Activated T-helper 17 cell treated with anti-CD3 and anti-CD28 coated beads, Interleukin-2, amount 50 U/mL, for 72 hours (primary cell): ENCODE measurements at places on chromosomes 2 and 18.

DNA sequence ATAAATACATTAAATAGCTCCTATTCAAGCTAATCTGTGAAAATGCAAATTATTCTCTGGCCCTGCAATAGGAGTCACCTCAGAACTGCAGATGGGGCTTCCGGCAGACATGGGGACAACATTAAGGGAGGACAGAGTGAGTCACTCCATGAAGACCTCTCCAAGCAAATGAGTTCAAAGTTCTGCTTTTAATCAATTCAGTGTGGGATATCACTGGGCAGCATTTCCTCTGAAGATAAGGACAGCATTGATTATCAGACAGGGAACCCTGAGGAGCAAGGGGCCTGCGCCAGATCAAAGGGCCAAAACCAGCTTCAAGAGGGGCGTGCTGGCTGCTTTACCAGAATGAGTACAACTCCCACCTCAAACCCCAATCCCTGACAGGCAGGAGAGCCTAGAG, 356.9 kb upstream of the KLHL29 start:
- H3K4me1 ChIP-seq, result no peaks in the 10 kb centered on the region
- no peak overlapping the region for H3K4me3 ChIP-seq
- no peaks in the 10 kb centered on the region for H3K36me3 ChIP-seq
- no peak for ATAC-seq
- H3K27me3 ChIP-seq, result peaks cover 13% of the 10 kb centered on the region

- H3K27me3 ChIP-seq, result no peaks in the 10 kb centered on the region
- H3K4me1 ChIP-seq, result peaks cover 70% of the 10 kb centered on the region
- H3K36me3 ChIP-seq, result peaks cover 85% of the 10 kb centered on the region
- no peak for ATAC-seq
Observed at GRCh38 chr2:12732651-12733050, 15.9 kb downstream of the TRIB2 start.

DNA sequence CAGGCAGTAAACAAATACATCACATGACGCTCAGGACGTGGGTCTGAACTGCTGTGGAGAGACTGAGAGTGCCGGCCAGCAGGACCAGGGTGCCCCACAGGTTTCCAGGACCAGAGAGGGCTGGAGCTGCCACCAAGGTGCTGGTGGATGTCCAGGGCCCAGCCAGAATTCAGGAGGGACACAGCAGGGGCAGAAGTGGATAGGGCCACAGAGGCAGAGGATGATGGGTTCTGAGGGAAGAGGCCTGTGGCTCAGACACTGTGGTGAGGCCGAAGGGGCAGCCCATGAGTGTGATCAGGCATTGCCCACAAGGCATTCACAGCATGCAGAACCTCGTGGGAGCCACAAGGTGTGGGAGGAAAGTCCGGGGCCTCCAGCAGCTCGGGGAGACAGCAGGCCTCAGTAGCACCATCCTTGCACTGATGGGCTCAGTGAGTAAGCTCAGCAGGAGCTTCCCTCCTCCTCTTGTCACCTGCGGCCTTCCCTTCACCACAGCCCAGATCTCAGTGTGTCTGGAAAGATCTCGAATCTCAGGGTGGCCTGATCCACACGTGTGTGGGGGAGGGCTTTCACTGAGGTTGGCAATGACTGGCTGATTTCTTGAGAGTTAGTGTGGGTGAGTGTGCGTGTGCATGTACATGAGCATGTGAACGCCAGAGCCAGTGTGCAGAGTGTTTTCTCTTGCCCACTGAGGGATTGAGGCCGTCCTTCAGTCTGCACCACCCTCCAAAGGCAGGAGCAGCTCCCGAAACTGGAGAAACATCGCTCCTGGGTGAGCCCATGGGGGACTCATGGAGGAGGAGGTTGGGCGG, 181.8 kb upstream of the RAB6C start:
- ATAC-seq, result no peak
- peaks cover 12% of the 10 kb centered on the region for H3K27me3 ChIP-seq
- no peaks in the 10 kb centered on the region for H3K4me1 ChIP-seq
- H3K4me3 ChIP-seq, result no peak overlapping the region

GRCh38 chr2:180124273-180125139, 117.4 kb upstream of the CWC22 start:
- peaks cover 2% of the 10 kb centered on the region for H3K27me3 ChIP-seq
- ATAC-seq, result no peak
- no peak overlapping the region for H3K27ac ChIP-seq
- H3K4me1 ChIP-seq, result no peaks in the 10 kb centered on the region

GRCh38 chr2:218659988-218660358, 490 bp downstream of the BCS1L start:
- H3K27me3 ChIP-seq, result no peaks in the 10 kb centered on the region
- peaks cover 81% of the 10 kb centered on the region for H3K36me3 ChIP-seq
- H3K4me3 ChIP-seq, result peak overlapping the region; percentile 93

- H3K27me3 ChIP-seq, result peaks cover 4% of the 10 kb centered on the region
- no peak overlapping the region for H3K27ac ChIP-seq
- H3K4me1 ChIP-seq, result no peaks in the 10 kb centered on the region
- no peak for ATAC-seq
- H3K4me3 ChIP-seq, result no peak overlapping the region
- H3K36me3 ChIP-seq, result no peaks in the 10 kb centered on the region
Observed at GRCh38 chr2:67828066-67828465, 234.7 kb downstream of the C1D start.

- no peak for ATAC-seq
- peak overlapping the region; percentile 3 for H3K27ac ChIP-seq
- peak overlapping the region; percentile 48 for H3K4me3 ChIP-seq
- H3K27me3 ChIP-seq, result no peaks in the 10 kb centered on the region
- H3K36me3 ChIP-seq, result peaks cover 98% of the 10 kb centered on the region
Observed at GRCh38 chr2:97720746-97721145, 7.4 kb downstream of the ZAP70 start.

DNA sequence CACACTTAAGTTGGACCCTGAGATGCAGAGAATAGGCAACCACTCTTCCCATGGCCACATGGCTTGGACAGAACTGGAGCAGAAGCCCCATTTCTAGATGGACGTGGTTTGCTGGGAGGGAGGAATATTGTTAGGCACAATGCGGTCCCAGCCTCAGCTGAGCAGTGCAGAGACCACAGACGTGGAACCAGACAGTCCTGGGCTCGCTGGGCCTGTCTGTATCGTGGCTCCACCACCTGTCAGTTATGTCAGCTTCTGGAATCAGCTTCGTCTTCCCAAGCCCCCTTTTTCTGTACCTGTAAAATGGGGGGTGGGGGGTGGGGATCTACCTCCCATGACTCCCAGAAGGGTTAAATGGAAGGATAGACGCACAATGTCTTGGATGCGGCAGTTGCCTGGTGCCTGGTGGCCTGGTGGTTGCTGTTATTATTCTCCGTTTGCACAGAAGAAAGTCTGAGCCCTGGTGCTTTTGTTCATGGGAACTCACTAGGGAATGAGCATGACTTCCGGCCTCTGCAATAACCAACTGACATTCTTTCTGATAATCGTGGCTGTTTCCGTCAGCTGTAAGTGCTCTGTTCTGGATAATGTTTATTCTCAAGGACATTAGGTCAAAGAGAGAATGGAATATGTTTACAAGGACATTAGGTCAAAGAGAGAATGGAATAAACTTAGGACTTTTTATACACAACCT, 31.4 kb downstream of the COLEC11 start:
- no peak overlapping the region for H3K4me3 ChIP-seq
- no peaks in the 10 kb centered on the region for H3K4me1 ChIP-seq
- H3K27me3 ChIP-seq, result peaks cover 12% of the 10 kb centered on the region
- no peaks in the 10 kb centered on the region for H3K36me3 ChIP-seq
- ATAC-seq, result no peak
- no peak overlapping the region for H3K27ac ChIP-seq

GRCh38 chr2:222794585-222795449, 66.0 kb upstream of the ACSL3 start:
- ATAC-seq, result no peak
- H3K4me3 ChIP-seq, result no peak overlapping the region
- H3K27ac ChIP-seq, result no peak overlapping the region

DNA sequence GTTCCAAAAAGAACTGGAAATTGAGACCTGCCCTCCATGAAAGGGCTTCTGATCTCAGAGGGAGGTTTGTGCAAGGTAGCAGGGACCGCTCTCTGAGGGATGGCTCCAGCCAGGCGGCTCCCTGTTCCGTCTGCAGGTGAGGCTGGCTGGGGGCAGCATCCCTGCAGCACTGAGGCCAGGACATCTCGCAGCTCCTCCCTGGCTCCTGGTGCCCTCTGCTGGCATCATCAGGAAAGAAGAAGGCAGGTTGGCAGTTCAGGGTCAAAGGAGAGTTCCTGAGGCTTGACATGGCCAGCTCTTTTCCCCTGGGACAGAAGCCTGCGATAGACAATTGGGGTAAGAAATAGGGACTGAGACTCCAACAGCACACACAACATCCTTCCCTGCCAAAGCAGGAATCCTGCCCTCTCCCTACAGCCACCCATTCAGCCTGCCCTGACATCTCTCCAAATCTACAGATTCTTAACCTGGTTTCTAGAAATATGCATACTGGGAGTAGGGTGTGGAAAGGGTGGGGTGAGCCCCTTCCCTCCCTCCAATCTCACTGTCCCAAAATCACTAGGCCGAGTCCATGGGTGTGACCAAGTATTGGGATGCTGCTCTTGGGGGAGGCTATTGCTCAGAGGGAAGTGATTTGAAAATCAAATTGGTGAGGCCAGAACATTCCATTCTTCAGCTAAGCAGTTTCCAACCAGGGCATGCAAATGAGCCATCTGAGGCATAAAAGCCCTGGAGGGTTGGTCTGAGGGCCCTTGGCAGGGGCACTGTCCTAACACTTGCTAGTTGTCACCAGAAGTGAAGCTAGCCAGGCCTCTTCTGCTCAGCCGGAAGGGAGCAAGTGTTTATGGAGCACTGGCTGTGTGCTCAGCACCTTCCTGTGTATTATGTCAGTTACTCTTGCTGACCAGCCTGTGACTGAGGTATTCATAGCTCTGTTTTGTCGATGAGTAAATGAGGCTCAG, 185.4 kb downstream of the TFCP2L1 start:
- ATAC-seq, result no peak
- H3K27me3 ChIP-seq, result peaks cover 18% of the 10 kb centered on the region
- no peak overlapping the region for H3K4me3 ChIP-seq
- H3K36me3 ChIP-seq, result no peaks in the 10 kb centered on the region
- H3K27ac ChIP-seq, result no peak overlapping the region
- no peaks in the 10 kb centered on the region for H3K4me1 ChIP-seq

- H3K4me3 ChIP-seq, result no peak overlapping the region
- H3K27me3 ChIP-seq, result peaks cover 20% of the 10 kb centered on the region
- no peak overlapping the region for H3K27ac ChIP-seq
- no peaks in the 10 kb centered on the region for H3K4me1 ChIP-seq
- no peaks in the 10 kb centered on the region for H3K36me3 ChIP-seq
Observed at GRCh38 chr2:16728351-16729136, 62.9 kb upstream of the CYRIA start.

DNA sequence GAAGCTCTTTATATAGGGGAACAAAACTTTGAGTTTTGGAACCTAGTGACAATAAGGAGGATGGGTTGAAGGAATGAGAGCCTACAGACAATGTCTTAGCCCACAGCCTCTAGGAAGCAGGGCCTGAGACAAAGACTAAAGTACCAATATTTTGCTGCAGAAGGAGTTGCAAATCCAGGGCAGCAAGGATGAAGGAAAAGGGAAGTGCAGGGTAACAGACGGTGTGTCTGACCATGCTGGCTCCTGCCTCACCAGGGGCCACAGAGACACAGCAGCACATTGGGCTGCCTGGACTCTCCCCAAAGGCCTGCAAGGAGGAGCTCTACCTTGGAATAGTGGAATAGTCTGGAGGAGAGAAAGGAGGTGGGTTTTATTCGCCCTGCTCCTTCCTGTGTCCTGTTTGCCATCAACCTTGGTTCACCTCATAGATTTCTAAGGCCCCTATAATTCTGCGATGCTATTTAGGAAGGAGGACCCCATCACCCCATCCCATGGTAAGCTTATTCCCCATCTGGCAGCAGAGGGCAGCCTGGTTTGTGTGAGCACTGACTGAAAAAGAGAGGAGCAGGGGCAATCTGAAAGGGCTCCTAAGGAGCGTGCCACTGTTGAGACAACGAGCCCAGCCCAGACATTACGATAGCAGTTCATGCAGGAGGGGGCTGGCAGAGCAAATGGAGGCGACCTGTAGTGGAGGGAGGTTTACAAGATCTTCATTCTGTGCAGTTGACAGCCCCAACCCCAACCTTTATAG, 143.4 kb downstream of the MGAT5 start:
- no peak for ATAC-seq
- H3K36me3 ChIP-seq, result peaks cover 50% of the 10 kb centered on the region
- H3K4me1 ChIP-seq, result peaks cover 3% of the 10 kb centered on the region
- no peak overlapping the region for H3K4me3 ChIP-seq
- no peak overlapping the region for H3K27ac ChIP-seq

DNA sequence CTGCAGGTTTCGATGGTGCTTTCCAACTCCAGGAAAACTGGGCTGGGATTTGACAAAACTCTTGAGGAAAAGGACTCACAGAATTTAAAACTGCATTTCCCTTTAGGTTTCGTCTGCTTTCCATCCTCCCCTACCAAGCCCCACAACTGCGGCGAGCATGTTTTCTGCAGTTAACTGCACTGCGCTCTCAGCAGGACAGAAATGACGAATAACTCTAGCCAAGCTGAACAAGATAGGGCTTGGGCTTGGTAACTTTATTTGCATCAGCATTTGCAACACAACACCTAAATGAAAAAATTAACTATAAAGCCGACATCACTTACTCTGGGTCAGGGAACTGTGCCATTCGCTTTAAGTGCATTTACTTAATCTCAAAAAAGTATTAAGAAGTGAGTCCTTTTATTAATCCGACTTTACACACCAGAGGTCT, 669 bp upstream of the PIKFYVE start:
- peak; percentile 55 for ATAC-seq
- peaks cover 3% of the 10 kb centered on the region for H3K36me3 ChIP-seq
- H3K4me3 ChIP-seq, result peak overlapping the region; percentile 99
- peaks cover 16% of the 10 kb centered on the region for H3K4me1 ChIP-seq

- H3K4me1 ChIP-seq, result no peaks in the 10 kb centered on the region
- no peaks in the 10 kb centered on the region for H3K36me3 ChIP-seq
- ATAC-seq, result no peak
- peaks cover 5% of the 10 kb centered on the region for H3K27me3 ChIP-seq
- H3K27ac ChIP-seq, result no peak overlapping the region
Observed at GRCh38 chr2:65901756-65902155, 469.4 kb upstream of the SPRED2 start.

GRCh38 chr2:241011751-241012510, 13.5 kb downstream of the SNED1 start:
- H3K4me1 ChIP-seq, result peaks cover 4% of the 10 kb centered on the region
- no peak overlapping the region for H3K4me3 ChIP-seq
- no peaks in the 10 kb centered on the region for H3K36me3 ChIP-seq
- no peak for ATAC-seq
- no peak overlapping the region for H3K27ac ChIP-seq

GRCh38 chr2:3539836-3540235, 18.3 kb downstream of the RNASEH1 start:
- H3K27ac ChIP-seq, result no peak overlapping the region
- H3K4me3 ChIP-seq, result no peak overlapping the region
- ATAC-seq, result no peak
- no peaks in the 10 kb centered on the region for H3K4me1 ChIP-seq

GRCh38 chr2:174527959-174528358, 41.1 kb upstream of the GPR155 start:
- H3K27ac ChIP-seq, result no peak overlapping the region
- H3K36me3 ChIP-seq, result no peaks in the 10 kb centered on the region
- ATAC-seq, result no peak
- peaks cover 4% of the 10 kb centered on the region for H3K4me1 ChIP-seq
- H3K4me3 ChIP-seq, result no peak overlapping the region
